ENCODE measurements at places on chromosomes 4 and X.

GRCh38 chr4:180449395-180449956 lies 1793.7 kb upstream of the TENM3 start:
- H3K27me3 ChIP-seq, result no peaks in the 10 kb centered on the region
- peak; percentile 55 for DNase-seq
- H3K4me3 ChIP-seq, result peak overlapping the region; percentile 6

DNA sequence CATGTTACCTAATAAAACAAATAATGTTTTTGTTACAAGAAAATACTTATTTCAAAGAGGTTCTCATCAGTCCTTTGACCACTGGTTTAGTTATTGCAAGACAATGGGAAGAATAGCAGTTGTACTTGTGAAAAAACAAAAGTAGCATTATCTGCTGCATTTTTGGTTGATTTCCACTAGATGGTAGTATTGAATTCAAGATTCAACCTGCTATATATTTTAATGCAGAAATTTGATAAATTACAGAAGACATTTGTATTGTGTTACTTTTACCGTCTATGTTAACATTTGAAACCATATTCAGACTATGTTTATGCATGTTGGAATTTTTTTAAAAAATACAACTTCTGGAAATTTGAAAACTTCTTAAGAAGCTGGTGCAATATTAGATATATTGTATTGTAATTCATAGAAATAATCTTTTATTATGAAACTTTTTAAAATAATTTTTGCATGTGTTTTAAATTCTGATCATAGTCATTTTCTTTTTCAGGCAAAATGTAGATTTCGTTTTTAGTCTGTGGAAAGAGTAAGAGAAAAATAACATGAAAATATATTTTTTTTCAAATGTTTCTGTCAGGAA lies 56.4 kb downstream of the SPCS3 start:
- H3K4me1 ChIP-seq, result no peaks in the 10 kb centered on the region
- no peaks in the 10 kb centered on the region for H3K36me3 ChIP-seq
- H3K27me3 ChIP-seq, result no peaks in the 10 kb centered on the region
- H3K4me3 ChIP-seq, result no peak overlapping the region

DNA sequence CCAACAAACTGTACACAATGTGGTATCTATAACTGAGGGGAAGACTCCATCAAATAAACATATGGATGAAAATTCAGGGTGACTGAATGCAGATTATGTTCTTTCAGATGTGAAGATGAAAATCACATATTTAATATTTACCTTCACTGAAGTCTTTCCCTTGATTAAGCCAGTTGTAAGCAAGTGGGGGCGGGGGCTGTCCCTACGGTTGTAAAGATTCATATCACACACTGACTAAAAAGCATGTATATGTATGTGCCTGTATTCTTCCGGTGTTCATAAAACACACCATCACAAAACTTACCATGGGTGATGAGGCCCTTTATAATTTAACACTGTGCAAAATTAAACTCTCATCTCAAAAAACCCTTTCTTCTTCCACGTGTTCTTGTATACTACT lies 1.3 kb downstream of the TAB3 start:
- H3K27ac ChIP-seq, result no peak overlapping the region
- H3K27me3 ChIP-seq, result no peaks in the 10 kb centered on the region
- DNase-seq, result no peak

DNA sequence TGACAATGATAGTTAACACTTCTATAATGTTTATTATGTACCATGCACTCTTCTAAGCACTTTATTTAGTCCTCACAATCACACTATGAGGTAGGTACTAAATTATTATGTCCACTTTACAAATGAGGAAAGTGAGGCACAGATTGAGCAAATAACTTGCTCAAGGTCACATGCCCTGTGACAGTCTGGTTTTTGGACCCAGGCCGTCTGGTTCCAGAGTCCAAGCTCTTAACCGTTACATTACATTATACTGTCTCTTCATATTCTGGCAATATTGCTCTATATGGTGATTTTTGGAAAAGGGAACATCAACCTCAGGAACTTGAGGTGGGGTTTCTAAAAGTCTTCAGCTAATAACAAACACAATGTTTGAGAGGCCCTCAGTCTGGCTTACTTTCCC lies 12.8 kb downstream of the SYTL4 start:
- no peak overlapping the region for H3K27ac ChIP-seq
- DNase-seq, result no peak
- no peaks in the 10 kb centered on the region for H3K4me1 ChIP-seq

DNA sequence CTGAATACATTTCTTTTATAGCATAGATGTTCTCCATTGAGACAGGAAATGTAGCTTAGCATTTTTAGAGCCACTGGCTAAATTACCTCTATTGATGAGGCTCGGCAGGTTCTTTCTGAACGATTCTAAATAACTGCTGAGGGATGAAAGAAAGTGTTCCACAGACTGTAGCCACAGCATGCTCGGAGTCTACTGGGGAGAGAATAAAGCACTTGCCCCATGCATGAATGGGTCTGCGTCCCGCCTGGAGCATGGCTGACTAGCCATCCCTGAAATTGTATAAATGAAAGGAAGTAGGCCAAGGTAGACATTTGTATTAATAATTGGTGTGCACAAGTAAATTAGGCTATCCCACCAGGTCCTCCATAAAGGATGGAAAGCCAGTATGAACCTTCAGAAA lies 269.8 kb downstream of the COL25A1 start:
- H3K27me3 ChIP-seq, result no peaks in the 10 kb centered on the region
- DNase-seq, result no peak
- no peak overlapping the region for H3K27ac ChIP-seq
- no peaks in the 10 kb centered on the region for H3K36me3 ChIP-seq

DNA sequence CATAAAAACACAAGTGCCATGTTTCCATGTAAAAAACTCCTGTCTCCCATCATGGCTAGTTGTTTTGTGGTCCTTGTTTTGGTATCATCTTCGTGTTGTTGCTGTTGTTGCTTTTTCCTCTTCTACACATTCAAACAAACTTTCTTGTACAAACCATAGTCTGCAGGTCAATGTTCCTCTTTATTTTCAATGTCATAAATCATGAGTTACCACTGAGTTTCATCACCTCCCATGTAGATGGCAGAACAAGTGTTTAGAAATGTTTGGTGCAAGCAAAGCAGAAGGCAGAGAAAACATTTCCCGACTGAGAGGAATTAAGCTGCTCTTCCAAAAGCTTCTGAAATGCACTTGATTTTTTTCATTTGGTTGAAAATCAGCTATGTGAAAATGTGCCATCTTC lies 166.0 kb downstream of the ANTXR2 start:
- H3K27me3 ChIP-seq, result no peaks in the 10 kb centered on the region
- no peak for DNase-seq
- no peaks in the 10 kb centered on the region for H3K4me1 ChIP-seq
- H3K36me3 ChIP-seq, result peaks cover 22% of the 10 kb centered on the region
- no peak overlapping the region for H3K4me3 ChIP-seq
- no peak overlapping the region for H3K27ac ChIP-seq

- peak overlapping the region; percentile 81 for H3K27ac ChIP-seq
- no peaks in the 10 kb centered on the region for H3K27me3 ChIP-seq
- DNase-seq, result peak; percentile 49
- no peaks in the 10 kb centered on the region for H3K36me3 ChIP-seq
Measured at GRCh38 chrX:108121291-108121690, 29.7 kb downstream of the ATG4A start.

DNA sequence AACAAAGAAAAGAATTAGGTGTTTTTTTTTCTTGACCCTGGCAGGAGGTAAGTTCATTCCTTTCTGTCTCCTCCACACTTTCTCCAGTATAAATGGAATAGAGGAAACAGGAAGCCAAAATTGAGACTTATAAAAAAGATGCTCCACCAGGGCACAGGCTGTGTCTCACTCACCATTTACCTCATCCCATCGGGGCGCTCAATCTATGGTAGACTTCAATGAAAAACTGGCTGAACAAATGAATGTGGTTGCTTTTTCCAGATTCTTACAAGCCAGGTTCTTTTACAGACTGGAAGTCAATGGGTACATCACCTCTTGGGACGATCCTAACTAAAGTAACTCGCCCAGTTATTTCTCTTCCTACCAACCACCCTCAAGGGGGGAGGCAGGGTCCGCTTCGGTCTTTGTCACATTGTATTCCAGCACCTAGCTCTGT lies 685 bp downstream of the COMMD8 start:
- no peak for DNase-seq
- H3K4me1 ChIP-seq, result no peaks in the 10 kb centered on the region
- no peaks in the 10 kb centered on the region for H3K27me3 ChIP-seq
- no peaks in the 10 kb centered on the region for H3K36me3 ChIP-seq
- peak overlapping the region; percentile 80 for H3K4me3 ChIP-seq

DNA sequence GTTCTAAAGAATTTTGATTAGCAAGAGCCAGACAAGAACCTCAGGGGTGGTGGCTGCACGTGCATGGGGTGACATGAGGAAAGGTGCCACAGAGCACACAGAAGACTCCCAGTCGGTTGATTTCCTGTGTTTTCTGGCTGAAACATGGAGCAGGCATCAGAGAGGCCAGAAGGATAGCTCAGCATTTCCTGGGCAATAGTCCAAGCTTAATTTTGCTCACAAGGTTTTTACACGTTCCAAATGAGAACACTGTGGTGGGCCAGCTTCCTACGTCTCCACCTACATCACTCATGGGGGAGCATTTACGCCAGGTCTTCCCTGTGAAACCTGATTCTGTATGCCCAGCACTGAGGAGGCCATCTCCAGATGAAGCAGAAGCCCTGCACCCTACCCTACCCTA lies 212.5 kb upstream of the CLNK start:
- H3K27ac ChIP-seq, result no peak overlapping the region
- no peaks in the 10 kb centered on the region for H3K27me3 ChIP-seq
- no peaks in the 10 kb centered on the region for H3K36me3 ChIP-seq
- no peak overlapping the region for H3K4me3 ChIP-seq

DNA sequence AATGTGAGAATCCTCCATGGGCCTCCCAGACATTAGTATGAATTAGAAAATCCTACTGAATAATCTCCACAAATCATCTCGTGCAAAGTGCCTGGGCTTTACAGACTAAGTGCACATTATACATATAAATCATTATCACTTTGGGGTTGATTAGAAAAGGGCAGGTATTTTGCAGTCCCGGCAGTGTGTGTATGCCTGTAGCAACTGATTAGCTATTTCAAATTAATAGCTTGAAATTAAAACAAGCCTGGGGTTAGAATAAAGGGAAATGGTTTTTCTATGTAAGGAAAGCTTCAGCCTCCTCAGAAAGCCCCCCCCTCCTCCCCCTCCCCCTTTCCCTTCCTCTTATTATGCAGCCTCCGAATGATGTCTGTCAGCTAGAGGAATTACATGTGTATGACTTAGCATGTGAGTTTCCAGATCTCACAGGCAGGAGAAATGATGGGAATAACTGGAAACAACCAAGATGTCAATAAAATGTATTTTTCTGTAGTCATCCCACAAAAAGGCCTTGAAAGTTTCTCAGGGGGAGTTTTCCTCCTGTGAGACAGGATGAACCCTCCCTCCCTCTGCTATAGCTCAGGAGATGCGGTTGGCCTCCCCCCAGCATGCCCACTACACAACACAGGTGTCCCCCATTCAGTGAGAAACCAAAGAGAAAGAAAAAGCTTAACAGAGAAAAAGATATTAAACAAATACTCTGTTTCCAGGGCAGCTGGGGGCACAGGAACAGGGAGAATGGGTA lies 41.2 kb upstream of the RASGEF1B start:
- no peaks in the 10 kb centered on the region for H3K27me3 ChIP-seq
- no peak overlapping the region for H3K27ac ChIP-seq
- no peak for DNase-seq
- H3K4me1 ChIP-seq, result no peaks in the 10 kb centered on the region
- H3K4me3 ChIP-seq, result no peak overlapping the region
- no peaks in the 10 kb centered on the region for H3K36me3 ChIP-seq

- no peak overlapping the region for H3K4me3 ChIP-seq
- no peaks in the 10 kb centered on the region for H3K36me3 ChIP-seq
- H3K27me3 ChIP-seq, result no peaks in the 10 kb centered on the region
- peak; percentile 78 for DNase-seq
Measured at GRCh38 chrX:74133156-74133796, 170.7 kb upstream of the ZCCHC13 start.

GRCh38 chr4:181477591-181477990 lies 765.6 kb upstream of the TENM3 start:
- no peak for DNase-seq
- H3K4me3 ChIP-seq, result no peak overlapping the region
- H3K36me3 ChIP-seq, result no peaks in the 10 kb centered on the region

DNA sequence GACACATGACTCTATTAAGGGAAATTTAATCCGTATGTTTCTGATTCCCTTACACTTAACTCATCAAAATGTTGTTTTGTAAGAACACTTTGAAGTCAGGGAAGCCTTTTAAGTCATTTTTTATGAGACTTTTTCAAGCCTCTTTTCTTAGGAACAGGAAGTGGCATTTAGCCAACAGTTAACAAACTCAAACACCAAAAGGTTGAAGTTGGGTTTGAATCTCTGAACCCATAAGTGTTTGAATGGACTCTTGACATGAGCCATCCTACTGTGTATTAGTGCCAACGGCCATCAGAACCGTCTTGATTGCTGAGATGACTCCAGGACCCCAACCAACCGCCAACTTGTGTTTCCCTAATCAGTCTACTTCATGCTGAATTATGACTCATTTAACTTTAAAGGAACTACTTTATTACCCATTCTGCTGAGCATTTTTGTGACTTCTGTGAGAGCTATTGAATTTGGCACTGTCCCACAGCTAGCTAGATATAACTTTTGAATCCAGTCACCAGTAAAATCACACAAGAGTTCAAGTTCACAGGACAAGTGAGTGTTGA lies 209.1 kb upstream of the FAT1 start:
- H3K4me3 ChIP-seq, result no peak overlapping the region
- no peaks in the 10 kb centered on the region for H3K36me3 ChIP-seq
- no peaks in the 10 kb centered on the region for H3K27me3 ChIP-seq
- H3K4me1 ChIP-seq, result peaks cover 10% of the 10 kb centered on the region
- DNase-seq, result peak; percentile 14
- peak overlapping the region; percentile 36 for H3K27ac ChIP-seq

- no peaks in the 10 kb centered on the region for H3K27me3 ChIP-seq
- no peaks in the 10 kb centered on the region for H3K36me3 ChIP-seq
- DNase-seq, result no peak
- H3K27ac ChIP-seq, result no peak overlapping the region
- H3K4me3 ChIP-seq, result no peak overlapping the region
Measured at GRCh38 chr4:77800077-77800476, 19.1 kb downstream of the CNOT6L start.

DNA sequence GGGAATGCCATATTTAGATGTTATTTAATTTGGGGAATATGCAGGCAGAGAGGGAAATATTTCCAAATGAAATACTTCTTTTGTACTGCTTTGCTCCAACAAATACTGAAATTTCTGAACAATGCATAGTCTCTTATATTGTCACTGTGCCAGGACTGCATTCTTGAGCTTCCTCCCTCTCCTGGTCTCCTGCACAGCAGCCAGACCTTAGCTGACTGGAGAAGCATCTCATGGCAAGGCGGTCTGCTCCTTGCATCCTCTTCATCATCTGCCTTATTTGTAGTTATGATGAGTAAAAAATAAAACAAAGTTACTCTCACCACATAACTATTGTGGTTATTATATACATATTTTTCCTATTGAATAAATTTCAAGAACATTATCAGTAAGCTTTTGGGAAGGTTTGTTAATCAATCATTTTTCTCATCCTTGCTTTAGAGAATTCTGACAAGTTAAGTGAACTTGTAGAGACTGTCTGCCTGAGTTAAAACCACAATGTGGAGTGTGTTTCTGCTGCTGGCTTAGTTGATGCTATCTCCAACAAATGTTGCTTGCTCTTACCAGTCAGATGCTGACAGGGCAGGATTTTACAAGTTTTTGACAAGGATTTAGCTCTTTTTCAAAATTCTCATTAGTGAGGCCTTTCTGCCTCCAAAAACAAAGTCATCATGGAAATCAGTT lies 153.6 kb downstream of the SOWAHB start:
- DNase-seq, result no peak
- H3K27ac ChIP-seq, result no peak overlapping the region
- H3K4me1 ChIP-seq, result no peaks in the 10 kb centered on the region
- peaks cover 3% of the 10 kb centered on the region for H3K36me3 ChIP-seq

GRCh38 chr4:141977433-141977832 lies 341.1 kb downstream of the IL15 start:
- H3K27ac ChIP-seq, result no peak overlapping the region
- DNase-seq, result no peak
- H3K4me1 ChIP-seq, result no peaks in the 10 kb centered on the region

Measured in cardiac muscle cell (in vitro differentiated cells and primary cell).